ENCODE measurements at places on chromosomes 5 and 9. TPM values are rescaled to one million over a fixed set of nuclear protein-coding genes. Genes with fewer than 3 reads are reported as not detected.

Gene ACSL6
- 0.64 TPM for polyA plus RNA-seq

Gene BRIX1
- 27.2 TPM for polyA plus RNA-seq

Gene GPSM1
- 11.0 TPM for polyA plus RNA-seq

Gene CCNI2
- 0.22 TPM for polyA plus RNA-seq

Gene ADRA1B
- polyA plus RNA-seq: 2.7 TPM

Gene ANKRD31
- polyA plus RNA-seq: 0.12 TPM

Gene ZBED3
- 8.2 TPM for polyA plus RNA-seq

Gene WWC1
- polyA plus RNA-seq: 4.8 TPM

Gene CANX
- polyA plus RNA-seq: 135 TPM

Gene INVS
- polyA plus RNA-seq: 2.9 TPM

Gene JAKMIP2
- 0.36 TPM for polyA plus RNA-seq

Gene MLANA
- polyA plus RNA-seq: not detected

Gene UQCRQ
- 396 TPM for polyA plus RNA-seq

Gene PCDHGA5
- polyA plus RNA-seq: 0.34 TPM

Gene CDKN2A
- 2.1 TPM for polyA plus RNA-seq

Gene ZNF354C
- 2.0 TPM for polyA plus RNA-seq

Gene DNAJA1
- polyA plus RNA-seq: 35.6 TPM

Gene CDX1
- polyA plus RNA-seq: 0.34 TPM

Gene SLC36A2
- 0.15 TPM for polyA plus RNA-seq

Gene CACNA1B
- polyA plus RNA-seq: 0.04 TPM

Gene SLC27A4
- polyA plus RNA-seq: 16.7 TPM

Gene SMIM33
- not detected for polyA plus RNA-seq

Gene CBY3
- polyA plus RNA-seq: 0.25 TPM

Gene C7
- polyA plus RNA-seq: 154 TPM

Gene RNF208
- 4.0 TPM for polyA plus RNA-seq

Gene GPR150
- polyA plus RNA-seq: not detected

Gene GMCL2
- polyA plus RNA-seq: not detected

Gene STX17
- polyA plus RNA-seq: 8.0 TPM

Gene TXNDC8
- polyA plus RNA-seq: not detected

Gene OR1J2
- polyA plus RNA-seq: not detected

Gene TXN
- 115 TPM for polyA plus RNA-seq

Gene PHPT1
- polyA plus RNA-seq: 141 TPM

Gene HDHD3
- 8.1 TPM for polyA plus RNA-seq

Gene PCDHA9
- 0.02 TPM for polyA plus RNA-seq

Gene SLC38A9
- 4.4 TPM for polyA plus RNA-seq

Gene LRRC19
- not detected for polyA plus RNA-seq

Gene PCDHGA1
- polyA plus RNA-seq: 0.25 TPM

Gene PCDHGA12
- 2.0 TPM for polyA plus RNA-seq

Gene SPINK6
- not detected for polyA plus RNA-seq

Gene ADAMTS16
- polyA plus RNA-seq: 1.7 TPM

Gene MTAP
- polyA plus RNA-seq: 7.7 TPM

Gene KLHL9
- polyA plus RNA-seq: 5.0 TPM

Gene IL33
- 27.8 TPM for polyA plus RNA-seq

Gene PTPDC1
- 4.4 TPM for polyA plus RNA-seq

Gene LPCAT1
- 7.5 TPM for polyA plus RNA-seq

Gene QRFP
- polyA plus RNA-seq: 0.12 TPM

Gene LCN9
- polyA plus RNA-seq: not detected

Gene MYO10
- polyA plus RNA-seq: 9.3 TPM

Gene OLFM1
- polyA plus RNA-seq: 24.8 TPM

Gene SPRY4
- polyA plus RNA-seq: 4.0 TPM

Gene GDA
- 0.11 TPM for polyA plus RNA-seq

Data from adipose tissue (tissue), 3 donors.